Fibroblast of skin of right biceps (primary cell): ENCODE measurements at places on chromosomes 12 and 14.

DNA sequence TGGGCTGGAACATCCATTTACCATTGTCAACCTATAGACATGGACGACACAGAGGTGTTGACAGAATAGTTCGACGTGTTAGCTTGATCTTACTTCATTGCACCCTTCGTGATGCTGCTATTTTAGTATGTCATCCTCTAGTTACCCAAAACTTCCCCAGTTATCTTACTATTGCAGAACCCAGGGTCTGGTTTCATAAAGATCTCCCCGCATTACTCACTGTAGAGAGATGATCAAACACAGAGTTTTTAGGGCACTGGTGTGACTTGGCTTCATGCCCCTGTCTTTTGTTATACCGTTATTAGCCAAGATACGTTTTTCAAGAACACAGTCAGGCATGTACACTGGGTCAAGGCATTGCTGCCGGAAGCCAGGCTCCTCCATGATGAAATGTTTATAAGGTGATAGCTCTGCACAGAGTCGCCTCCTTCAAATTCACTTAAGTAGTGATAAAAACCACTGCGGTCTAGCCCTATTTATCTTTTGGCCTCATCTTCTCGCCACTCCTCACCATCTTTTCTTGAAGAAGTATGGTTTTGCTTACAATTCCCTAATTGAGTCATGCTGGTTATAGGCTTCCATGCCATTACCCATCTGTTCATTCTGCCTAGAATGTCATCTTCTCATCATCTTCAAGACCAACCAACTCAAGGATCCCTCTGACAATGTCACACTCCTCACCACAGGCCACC, 1127.9 kb downstream of the VRK1 start:
- no peak for DNase-seq

DNA sequence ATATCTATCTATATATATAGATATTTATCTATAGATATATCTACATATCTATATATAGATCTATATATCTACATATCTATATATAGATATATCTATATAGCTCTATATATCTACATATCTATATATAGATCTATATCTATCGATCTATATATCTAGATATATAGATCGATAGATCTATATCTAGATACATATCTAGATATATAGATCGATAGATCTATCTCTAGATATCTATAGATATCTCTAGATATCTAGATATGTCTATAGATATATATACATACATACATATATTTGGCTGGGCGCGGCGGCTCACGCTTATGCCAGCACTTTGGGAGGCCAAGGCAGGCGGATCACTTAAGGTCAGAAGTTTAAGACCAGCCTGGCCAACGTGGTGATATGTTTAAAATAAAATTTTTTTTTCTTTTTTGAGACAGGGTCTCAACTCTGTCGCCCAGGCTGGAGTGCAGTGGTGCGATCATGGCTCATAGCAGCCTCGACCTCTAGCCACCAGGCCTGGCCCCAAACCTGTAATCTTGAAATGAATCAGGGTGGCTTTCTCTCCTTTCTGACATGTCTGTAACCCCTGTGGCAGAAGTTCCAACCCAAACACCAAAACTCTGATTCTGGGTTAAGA, 18.1 kb downstream of the ARPC3 start:
- no peak for DNase-seq

DNA sequence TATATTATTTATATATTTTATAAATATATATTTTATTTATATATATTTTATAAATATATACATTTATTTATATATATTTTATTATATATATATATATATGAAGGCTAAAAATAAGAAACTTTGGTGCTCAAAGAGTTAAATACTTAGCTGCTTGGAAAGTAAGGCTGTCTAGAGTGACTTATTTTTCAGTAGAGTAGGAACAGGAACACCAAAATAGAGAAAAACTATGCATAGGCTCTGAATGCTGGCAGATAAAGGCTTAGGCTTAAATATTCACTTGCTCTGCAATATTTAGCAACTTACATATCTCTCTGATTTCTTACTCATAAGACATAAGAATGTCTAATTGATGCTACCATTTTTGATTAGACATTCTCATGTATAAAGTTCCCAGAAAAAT, 991.2 kb downstream of the VRK1 start:
- DNase-seq, result no peak

DNA sequence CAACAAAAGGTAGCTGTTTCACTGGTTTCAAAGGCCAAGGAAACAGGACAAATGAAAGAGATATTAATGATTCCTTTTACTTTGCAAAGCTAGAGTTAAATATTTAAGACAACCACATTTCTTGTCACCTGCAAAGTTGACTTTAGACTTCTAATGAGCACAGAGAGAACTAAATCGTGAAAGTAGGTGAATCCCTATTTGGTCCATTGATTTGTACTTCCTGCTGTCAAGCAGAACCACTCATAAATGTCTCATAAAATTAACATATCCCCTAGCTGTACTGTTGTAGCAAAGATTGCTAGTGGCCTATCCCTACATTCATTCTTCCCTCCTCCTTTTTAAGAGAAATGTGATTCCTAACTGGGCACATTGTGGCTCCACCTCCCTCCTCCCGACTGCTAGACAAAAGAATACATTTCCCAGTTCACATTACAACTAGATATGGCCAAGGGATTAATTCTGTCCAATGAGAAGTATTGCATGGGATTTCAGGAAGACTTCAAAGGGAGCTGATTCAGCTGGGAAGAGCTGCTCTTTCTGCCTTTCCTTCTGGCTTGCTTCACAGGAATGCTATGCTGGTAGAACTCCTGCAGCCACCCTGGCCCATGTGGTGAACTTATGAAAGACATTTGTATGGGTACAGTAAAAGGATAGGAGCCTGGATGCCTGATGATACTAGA, 227.5 kb upstream of the ABCD2 start:
- peak; percentile 21 for DNase-seq

GRCh38 chr14:70894868-70895267, 12.4 kb upstream of the PCNX1 start:
- peak; percentile 50 for DNase-seq

DNA sequence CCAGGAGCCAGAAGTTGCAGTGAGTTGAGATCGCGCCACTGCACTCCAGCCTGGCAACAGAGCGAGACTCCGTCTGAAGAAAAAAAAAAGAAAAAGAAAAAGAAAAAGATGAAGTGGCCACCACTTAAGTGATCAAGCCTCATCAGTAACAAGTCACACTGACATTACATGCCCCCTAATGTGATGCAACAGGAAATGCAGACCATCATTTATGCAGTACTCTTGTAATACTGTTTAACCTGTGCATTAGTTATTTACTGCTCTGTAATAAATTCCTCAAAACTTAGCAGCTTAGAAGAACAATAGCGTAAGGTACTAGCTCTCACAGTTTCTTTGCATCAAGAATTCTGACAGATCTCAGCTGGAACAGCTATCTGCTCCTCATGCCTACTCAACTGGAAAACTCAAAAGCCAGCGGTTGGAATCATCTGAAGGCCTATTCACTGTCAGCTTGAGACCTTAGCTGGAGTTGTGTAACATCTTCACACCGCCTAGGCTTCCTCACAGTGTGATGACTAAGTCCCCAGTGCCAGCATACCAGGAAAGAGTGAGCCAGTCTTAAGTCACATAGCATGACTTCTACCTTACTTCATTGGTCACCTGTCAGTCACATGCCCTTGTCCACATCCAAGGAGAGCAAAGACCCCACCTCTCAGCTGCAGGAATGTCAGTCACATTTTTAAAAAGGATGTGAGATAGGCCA, 31.5 kb downstream of the EPS8 start:
- DNase-seq, result peak; percentile 93

DNA sequence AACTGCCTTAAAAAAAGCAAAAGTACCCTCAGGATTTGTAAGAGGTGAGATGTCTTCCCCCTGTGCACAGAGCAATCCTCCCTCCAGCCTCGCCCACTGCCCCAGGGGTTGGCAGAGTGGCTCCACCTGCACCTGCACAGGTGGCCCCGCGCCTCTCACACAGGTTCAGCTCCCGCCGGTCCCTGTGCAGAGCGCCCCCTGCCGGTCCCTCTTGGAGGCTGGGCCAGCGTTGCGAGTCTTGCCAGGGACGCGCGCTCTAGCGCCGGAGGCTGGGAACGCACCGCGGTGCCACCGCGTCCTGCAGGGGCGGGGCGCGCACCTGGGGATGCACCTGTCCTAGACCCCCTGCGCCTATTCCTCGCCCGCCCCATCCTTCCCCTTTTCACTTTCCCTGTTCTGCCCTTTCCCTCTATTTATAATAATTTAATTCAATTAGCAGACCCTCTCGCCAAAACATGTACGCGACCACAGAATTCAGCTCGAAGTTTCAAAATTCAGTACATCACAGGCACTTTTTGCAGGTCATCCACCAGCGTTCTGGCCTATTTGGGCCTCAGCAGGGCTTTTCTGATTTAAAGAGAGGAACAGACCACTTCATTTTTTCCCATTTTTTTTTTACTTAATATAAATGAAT, 618.6 kb downstream of the AACS start:
- no peak for DNase-seq

DNA sequence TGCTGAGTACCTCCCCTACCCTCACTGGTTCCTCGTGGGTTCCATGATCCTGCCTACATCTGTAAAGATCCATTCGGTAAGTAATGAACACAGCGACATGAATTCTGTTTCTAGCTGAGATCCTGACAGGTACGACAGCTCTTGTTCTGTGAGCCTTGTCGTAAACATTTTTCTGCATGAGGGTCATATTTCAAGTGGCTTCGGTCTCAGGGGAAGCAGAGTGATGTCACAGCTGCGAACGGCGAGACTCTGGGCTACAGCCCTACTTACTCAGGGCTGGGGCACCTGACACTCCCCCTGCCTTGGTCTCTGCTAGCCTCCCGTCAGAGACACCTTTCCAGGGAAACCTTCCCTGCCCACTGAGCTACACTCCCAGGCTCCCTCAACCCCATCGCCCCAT, 85.8 kb downstream of the RBM19 start:
- no peak for DNase-seq
